ENCODE measurements at places on chromosomes 6 and 20.
A peak's percentile ranks its signal among the peaks of the same experiment; 100 is the strongest.

- peak; percentile 85 for DNase-seq
These were observed 26.9 kb upstream of the PPP1R3G start for GRCh38 chr6:5058254-5058653.

DNA sequence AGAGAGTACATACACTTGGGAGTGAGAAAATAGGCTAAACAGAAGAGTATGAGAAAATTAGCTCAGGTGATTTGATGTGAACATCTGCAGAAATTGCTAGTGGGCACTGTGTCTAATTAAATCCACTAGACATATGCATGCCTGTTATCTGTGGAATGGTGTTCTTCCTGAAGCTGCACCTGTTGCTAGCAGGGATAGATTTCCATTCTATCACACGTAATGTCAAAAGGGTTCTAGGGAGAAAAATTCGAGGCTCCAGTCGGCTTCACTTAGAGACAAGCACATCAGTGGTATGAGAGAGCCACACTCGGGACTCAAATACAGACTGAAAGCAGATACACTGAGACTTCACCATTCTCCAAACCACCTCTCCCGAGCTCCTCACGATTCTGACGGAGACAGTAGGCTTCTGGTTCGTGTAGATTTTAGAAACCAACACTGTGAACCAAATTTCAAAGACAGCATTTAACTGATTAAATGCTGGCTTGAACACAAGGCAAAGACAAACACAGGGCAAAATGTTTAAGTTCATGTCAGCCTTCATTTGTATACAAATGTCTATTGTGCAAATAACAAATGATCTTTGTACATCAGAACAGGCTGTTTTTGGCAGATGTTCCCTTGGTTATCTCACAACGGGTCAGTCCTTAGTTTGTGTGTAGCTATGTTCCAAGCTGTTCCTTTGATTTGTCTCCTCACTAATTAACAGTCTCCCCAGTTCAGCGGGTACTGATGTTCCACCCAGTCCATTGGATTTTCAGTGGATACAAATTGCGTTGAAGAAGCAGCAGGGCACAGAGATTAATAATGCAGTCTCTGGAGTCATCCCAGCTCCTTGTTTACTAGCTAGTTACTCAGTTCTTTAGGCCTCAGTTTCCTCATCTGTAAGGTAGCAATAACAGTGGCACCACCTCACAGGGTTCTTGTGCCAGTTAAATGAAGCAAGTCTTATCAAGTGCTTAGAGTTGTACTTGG, 131.0 kb upstream of the IFNGR1 start:
- no peak for DNase-seq

DNA sequence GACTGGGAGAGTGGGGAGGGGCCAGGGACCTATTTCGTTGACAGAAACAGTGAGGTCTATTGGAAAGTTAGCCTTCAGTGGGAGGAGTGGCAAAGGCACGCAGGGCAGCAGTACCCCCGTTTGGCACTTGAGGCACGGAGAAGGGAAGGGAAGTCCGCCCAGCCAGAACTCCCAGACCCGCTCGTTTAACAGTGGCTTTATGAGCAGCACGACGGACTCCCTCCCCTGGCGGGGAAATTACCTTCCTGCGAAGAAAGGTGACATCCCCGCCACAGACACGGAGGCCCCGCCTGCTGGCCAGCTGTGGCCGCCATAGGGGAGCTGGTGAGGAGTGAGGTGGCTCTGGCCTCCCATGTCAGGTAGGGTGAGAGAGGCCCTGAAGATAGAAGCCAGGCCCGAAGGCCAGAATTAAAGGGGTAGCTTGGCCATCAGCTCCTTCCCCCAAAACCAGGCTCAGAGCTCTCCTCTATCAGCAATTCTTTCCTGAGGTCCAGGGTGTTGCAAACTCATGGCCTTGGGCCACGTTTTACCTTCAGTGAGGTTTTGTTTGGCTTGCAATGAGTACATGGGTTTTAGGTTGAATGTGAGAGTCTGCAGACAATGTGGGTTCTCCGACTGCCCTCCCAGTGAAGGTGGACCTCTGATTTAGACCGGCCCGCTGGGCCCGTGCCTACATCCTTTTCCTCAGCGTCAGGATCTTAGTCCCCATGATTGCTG, 123.7 kb downstream of the MRPL14 start:
- no peak for DNase-seq

DNA sequence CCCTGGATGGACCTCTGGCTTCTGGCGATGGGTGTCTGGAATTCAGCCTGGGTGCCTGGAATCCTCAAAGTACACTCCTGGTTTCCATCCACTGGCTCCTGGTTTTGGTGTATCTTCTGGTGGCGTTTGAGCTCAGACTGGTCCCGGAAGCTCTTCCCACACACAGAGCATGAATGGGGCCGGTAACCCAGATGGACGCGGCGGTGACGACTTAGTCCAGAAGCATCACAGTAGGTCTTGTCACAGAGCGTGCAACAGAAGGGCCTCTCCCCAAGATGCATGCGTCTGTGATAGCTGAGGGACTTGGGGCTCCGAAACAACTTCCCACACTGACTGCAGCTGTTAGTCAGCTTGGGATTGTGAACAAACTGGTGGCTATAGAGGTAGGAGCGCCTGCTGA, 7.8 kb downstream of the ZFP57 start:
- no peak for DNase-seq

GRCh38 chr6:140794544-140794943, 1338.2 kb upstream of the GJE1 start:
- no peak for DNase-seq

DNA sequence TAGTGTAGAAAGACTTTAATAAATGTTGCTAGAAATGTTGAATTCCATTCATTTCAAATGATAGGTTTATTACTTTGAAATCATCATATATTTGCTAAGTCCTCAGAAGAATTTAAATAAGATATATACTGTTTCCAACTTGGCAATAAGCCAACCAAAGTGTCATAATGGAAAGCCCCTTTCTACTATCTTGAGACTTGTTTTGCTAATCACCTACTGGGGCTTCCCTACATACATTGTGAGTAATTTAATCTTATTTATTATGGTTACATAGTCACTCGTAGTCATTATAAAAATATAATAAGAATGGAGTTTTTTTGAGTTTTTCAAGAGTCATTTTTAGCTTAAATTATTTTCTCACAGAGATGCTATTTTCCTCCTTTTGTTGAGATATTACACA, 20.7 kb downstream of the COL19A1 start:
- DNase-seq = no peak

DNA sequence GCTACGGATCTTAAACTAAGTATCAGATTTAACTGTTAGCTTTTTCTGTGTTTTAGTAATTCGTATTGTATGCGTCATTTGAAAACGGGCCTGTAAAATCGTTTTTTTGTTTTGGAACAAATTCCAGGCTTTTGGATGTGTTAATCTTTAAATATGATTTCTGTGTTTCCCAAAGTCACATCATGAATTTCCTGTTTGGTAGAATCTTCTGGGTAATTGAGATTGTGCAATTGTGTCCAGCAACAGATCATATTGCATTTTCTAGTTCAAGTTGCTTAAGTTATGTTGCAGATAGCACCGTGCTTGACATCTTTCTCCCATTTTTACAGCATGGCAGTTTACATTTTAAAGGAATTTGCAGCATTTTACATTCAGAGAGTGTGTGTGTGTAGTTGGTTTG, 1.9 kb downstream of the MAPK14 start:
- DNase-seq = no peak

DNA sequence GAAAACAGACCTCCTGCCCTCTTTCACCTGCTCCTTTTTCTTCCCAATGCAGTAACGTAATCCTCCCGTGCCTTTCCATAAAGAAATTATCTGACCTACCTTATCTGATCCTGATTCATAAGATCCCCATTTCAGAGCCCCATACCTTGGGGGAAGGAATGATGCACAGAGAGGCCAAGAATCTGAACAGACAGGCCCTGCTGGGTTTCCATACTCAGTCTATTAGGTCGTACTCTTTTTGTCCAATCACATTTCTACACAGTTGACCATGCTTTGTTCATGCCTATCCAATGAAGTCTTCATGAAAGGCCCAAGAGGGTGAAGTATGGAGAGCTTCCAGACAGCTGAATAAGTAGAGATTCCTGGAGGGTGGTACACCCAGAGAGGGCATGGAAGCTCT, 25.3 kb downstream of the SRPK1 start:
- no peak for DNase-seq

- no peak for DNase-seq
These were observed 282.4 kb upstream of the HSF2 start for GRCh38 chr6:122116835-122117627.

- no peak for DNase-seq
These were observed 31.6 kb downstream of the ADTRP start for GRCh38 chr6:11747021-11747420.
